ENCODE measurements at places on chromosomes 16 and 17. TPM values are rescaled to one million over a fixed set of nuclear protein-coding genes. Genes with fewer than 3 reads are reported as not detected.

The PLXDC1 gene
- under 0.01 TPM for total RNA-seq

The RRAD gene
- 7.6 TPM for total RNA-seq

The OTOA gene
- 0.17 TPM for total RNA-seq

The PABPN1L gene
- not detected for total RNA-seq

The SULT1A1 gene
- 1.0 TPM for total RNA-seq

The PRSS27 gene
- 0.74 TPM for total RNA-seq

Measured in bronchus fibroblast of lung (primary cell).